ENCODE measurements at places on chromosomes 6 and 20.

DNA sequence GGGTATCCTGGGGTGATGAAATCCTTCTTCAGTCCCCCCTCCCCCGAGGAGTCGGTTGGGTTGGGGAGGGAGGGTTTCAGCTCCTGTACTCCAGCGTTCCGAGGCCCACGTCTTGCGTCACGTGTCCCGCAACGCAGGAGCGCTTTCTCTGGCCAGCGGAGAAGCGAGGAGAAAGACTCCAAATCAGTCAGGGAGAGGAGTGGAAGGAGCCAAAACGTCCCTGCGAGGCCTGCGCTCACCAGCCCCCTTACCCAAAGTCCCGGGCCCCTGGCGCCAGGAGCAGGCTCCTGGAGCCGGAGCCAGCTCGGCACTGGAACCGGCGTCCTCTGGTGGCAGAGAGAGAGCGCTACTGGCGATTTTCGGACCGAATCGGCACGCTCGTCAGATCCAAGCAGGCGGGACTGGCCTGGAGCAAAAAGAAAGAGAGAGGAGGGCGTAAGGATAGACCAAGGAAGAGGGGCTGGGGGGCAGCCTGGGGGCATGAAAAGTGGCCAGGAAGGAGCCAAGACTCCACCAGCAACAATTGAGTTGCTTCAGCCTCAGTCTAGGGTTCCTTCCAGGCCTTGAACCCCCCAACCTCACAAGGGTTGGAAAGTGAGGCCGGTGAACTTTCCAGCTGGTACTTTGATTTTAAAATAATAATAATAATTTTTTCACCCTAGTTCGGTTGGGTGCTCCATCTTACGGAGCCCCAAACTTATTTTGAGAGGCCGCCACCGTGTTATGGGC lies at the start of gene GNAS:
TSS of gene GNAS (plus strand) at position 174 of the 729 bp plus-strand sequence.
- DNase-seq: no peak

DNA sequence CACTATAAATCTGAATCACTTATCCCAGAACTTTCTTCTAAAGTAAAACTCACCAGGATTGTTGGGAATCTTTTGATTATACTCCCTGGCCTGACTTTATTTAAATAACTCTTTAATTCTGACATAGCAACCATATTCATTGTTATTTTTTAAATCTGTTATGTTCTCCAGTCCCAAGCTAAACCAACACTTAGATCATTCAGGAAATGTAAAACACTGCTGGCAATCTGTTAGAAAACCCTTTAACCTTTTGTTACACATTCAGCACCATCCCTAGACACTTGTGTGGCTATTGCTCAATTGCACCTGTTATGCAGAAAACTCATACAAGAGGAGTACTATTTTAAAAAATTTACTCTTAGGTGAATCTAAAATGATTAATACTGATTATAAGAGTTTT lies 101.8 kb upstream of the NHSL1 start:
- no peak for DNase-seq

GRCh38 chr6:100488244-100488643 lies 23.5 kb upstream of the SIM1 start:
- no peak for DNase-seq

DNA sequence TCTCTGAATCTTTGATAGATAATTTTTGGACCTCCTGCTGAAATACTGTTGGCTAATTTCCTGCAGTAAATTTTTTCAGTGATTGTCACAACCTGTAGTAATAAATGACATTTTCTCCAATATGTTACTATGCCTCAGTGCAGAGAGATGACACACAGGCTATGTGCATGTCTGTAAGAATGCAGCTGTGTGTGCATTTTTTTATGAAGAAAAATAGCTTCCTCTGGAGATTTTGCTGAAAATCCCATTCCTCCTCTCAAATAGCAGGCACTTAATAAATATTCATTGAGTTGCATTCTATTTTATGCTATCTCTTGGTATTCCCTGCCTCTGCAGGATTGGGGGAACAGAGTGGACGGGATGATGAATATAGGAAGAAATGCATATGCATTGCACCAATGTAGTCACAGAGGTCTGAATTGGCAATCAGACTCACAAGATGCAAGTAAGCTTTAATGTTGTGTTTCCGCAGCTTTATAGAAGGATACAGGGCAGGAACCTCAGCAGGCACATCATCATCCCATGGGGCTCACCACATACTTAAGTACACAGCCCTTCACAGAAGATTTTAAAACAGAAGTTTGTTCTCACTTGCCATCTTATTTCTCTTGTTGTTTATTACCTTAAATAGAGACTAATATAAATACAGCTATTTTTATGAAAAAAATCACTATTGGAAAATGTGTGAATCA lies 474.7 kb downstream of the EPM2A start:
- no peak for DNase-seq
